GOT3 (cell line): ENCODE measurements at places on chromosomes 7 and 10.

GRCh38 chr10:62017491-62017870 lies 116.0 kb downstream of the ARID5B start:
- no peak for DNase-seq

GRCh38 chr7:109996927-109997326 lies 1094.0 kb upstream of the LRRN3 start:
- DNase-seq, result no peak

DNA sequence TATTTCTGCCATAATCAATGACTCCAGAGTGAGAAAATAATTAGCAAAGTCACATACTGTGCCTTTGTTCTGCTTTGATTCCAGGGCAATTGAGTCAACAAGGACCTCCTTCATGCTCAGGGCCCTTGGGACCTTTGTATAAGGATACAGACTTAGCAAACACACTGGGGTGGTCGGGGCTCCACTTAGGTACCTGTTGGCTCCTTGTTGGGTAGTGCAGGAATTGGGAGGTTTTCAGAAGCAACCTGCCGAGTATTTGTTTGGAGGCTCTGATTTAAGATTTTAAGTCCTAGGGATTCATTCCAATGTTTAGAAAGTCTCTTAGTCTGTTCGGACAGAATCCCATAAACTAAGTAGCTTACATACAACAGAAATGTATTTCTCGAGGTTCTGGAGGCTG lies 3.0 kb downstream of the ADCK2 start:
- no peak for DNase-seq

GRCh38 chr7:20030915-20031362 lies 186.2 kb downstream of the MACC1 start:
- no peak for DNase-seq

GRCh38 chr10:101218351-101219138 lies 10.7 kb downstream of the LBX1 start:
- no peak for DNase-seq

GRCh38 chr7:96784597-96784996 lies 75.0 kb upstream of the SEM1 start:
- DNase-seq, result no peak

DNA sequence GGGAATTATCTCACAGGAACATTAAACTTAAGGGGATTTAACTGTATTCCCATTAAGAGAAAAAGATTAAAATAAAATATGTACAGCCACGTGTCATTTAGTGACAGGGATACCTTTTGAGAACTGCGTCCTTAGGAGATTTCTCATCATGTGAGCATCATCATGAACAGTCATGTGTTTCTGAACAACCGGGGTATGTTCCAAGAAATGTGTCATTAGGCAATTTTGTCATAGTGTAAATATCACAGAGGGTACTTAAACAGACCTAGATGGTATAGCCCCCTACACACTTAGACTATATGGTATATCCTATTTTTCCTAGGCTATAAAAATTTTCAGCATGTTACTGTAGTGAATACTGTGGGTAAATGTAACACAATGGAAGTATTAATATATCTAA lies 840.3 kb downstream of the CNTNAP2 start:
- DNase-seq, result no peak

DNA sequence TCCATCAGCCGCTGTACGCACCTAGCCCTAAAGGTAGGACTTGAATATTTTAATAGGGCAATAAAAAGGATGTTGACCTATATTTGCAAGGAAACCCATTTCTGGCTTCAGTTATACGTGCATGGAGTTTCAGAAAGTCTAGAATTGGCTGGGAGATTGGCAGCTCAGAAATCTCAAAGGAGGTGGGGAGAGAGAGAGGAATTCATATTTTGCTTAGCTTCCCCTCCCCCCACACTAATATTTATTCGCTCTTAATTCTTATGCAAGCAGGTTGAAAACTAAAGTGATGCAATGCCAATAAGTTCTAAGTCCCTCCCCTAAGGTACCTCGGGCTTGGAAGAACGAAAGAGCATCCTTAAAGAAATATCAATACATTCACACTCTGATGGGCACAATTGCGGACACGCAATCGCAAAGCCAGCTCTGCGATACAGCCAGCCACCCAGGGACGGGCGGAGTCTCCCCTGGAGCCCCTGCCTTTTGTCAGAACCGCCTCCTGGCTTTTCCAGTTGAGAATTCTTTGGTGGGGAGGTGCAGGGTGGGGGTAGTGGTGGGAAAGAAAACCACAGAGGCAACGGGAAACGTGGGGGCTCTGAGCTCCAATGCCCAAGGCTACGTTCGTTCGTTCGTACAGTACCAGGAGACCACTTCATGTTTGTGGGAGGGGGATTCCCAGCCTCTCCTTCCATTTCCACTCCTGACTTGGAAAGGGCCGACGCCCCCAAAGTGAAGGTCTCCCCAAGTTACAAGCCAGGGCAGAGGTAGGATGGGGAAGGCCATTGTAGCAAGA lies 1.3 kb downstream of the SHH start:
- no peak for DNase-seq

GRCh38 chr7:34734771-34735170 lies 76.8 kb downstream of the NPSR1 start:
- no peak for DNase-seq

DNA sequence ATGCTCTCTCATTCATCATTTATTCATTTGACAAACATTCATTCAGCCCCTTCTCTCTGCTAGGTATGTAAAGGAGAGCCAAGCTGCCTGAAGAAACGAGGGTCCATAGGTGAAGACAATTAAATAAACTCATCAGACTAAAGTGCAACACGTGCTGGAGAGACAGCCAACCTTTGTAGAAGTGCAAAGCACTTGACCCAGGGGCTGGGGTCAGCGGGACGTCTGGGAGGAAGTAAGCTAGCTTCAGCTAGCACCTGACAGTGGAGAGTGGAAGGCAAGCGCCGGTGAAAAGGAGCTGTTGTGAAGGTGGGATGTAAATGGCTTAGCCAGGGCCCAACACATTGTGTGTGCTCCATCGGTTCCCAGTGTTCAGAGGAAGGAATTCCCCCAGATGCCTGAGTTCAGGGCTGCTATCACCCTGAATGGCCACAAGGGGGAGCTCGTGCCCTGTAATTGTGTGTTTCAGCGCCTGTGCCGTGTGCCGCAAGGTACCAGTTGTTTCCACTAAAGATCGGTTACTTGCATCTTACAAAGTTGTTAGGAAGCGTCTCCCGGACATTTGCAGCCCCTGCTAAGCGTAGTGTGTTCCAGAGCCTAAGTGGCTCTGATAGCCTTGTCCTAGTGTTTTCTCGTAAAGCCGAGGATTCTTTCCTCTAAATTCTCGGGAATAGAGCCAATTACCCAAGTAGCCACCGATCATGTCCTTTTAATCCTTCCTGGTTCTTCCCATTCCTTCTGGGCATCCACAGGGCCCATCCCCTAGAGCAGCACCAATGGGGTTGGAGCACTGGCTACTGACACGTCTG lies 30.6 kb downstream of the TLX1 start:
- DNase-seq, result peak; percentile 13

GRCh38 chr7:151366166-151366879 lies 24.7 kb downstream of the NUB1 start:
- DNase-seq, result no peak

DNA sequence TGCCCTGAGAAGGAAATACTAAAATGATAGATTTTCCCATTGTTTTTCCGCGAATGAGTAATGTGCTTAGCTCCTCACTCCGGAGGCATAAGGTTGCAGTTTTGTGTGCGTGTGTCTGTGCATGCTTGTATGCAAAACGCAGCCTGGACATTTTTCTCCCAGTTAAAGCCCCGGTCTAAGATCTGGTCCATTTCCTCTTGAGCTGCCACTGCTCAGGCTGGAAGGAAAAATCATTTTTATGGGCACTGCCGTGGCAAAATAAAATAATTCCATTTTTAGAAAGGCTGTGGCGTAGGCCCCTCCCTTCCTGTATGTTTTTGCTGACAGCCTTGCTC lies 260.6 kb downstream of the WDR37 start:
- no peak for DNase-seq

DNA sequence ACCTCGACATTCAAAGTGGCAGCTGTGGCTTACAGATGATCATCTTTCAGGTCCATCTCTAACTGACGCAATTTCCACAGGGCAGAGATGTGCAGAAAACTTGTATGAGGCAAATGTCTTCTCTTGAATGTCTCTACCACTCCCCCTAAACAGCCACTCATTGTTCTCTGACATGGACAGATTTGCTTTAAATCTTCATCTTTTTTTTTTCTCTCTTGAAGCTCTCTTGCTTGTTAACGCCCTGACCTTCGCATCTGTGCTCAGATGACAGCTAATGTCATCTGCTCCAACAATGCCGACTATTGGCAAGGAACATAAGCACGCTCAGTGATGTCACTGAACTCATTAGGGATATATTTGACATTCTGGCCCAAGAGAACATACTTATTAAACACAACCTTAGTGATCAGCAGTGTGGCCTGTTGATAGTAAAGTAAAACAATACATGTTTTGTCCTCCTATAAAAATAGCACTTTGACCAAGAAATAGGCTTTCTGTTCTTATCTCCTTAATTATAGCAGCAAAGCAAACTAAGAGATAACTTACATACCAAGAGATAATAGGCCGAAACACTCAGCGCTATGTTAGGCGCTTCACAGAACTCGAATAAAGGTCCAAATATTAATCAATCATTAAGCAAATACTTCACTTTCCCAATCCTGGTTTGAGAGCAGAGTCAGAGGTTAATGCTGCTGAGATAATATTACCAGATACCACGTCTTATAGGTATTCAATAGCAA lies 583.5 kb downstream of the PARD3 start:
- DNase-seq, result no peak

DNA sequence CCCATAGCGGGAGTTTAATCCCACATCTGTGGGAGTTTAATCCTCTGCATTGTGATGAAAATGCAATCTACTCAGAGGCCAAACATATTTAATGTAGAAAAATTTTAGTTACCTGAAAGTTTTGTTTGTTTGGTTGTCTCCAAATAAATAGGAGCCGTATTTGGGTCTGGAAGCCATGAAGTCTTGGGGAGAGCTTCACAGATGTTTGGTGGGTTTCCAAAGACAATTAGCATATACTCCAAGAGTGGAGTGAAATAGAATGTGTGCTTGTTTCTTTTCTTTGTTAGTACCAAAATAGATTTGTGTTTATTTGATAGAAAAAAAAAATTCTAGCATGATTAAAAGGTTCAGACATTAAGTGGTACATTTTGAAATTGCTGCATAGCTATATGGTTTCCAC lies 50.9 kb downstream of the ANK3 start:
- no peak for DNase-seq

GRCh38 chr10:78116361-78116760 lies 82.7 kb downstream of the RPS24 start:
- DNase-seq, result no peak

DNA sequence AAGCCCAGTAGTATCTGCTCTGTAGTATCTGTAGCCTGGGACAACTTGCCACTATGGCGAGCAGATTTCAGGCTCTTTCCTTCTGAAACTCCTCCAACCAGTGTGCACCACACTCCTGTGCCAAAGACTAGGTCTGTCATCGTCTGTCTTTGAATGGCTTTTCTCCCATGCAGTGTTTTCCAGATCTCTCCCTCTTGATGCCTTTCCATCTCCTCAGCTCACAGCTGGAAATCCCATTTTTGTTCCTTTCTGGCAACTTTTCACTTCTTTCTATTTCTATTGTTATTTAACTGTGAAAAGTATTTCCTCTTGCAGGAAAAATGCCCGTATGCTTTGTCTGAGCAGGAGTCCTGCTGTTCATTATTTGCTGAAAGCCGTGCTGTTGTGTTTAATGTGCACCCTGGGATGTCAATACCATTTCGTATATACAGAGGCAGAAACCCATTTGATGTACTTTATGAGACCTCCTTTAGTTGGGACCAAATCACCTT lies 373.7 kb downstream of the PHTF2 start:
- DNase-seq, result no peak

GRCh38 chr10:85047979-85048378 lies 719.6 kb downstream of the CCSER2 start:
- no peak for DNase-seq

DNA sequence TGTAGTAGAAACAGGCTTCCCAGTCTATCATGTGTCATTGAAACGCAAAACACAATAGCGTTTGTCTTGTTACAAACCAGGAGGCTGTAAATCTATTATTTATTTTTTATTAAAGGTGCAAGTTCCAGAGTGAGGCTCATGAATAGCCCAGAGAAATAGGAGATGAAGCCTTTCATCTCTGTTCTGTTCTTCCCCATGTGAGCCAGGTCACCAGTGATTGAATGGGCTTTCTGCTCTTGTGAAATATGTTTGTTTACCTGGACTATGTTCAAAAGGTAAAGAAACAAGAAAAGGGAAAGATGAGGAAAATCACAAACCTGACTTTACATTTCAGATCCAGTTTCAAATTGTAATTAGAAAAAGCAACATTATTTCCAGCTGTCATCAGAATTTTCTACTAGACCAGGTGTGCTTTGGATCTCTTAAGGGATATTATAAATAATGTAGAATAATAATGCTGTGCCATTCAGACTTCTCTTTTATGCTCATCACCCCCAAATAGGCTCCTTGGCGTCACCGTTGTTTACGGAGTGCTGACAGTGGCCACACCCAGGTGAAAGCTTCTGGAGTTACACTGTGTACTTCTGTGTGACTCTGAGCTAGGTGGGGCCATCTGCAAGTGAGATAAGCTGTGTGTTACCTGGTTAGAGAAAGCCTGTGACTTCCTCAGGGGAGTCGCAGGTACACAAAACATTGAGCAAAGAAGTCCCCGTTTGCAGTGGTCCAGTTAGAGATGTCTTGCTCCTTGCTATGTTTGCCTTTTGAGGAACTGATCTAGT lies 274.9 kb downstream of the SDK1 start:
- no peak for DNase-seq

GRCh38 chr10:8544057-8544380 lies 489.5 kb downstream of the GATA3 start:
- no peak for DNase-seq

DNA sequence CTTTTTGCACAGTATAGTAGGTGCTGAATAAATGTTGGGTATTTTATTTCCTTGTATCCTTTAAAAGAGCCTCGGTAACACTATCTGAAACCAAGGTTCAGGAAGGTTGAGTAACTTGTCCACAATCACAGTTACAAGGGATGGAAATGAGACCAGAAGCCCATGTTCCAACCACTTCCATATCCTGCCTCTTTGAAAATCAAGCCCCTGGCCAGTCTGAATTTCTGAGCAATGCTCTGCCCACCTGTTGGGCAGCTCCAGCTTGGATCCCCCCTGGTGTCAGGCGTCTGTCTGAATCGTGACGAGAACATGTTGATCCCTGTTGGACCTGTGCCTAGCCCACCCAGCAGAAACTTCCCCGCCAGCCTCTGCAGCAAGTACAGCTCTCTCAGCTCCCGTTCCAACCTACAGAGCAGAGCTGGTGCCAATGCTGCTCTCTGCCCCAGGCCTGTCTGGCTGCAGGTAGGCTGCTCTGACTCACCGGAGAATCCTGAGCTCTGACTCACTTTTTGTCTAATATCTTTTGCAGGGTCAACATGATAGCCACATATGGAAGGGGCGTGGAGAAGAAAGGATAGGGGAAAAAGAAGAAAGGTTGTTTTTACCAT lies 595.5 kb downstream of the INHBA start:
- DNase-seq, result no peak

GRCh38 chr7:113200281-113200680 lies 81.9 kb upstream of the SMIM30 start:
- no peak for DNase-seq

- no peak for DNase-seq
These were observed 95.0 kb downstream of the VPS50 start for GRCh38 chr7:93327006-93327633.

- no peak for DNase-seq
These were observed 332.0 kb upstream of the FZD1 start for GRCh38 chr7:90931986-90932916.
